ENCODE measurements at places on chromosomes 6 and 20.

- no peak for DNase-seq
Observed at GRCh38 chr6:160174681-160175080, 53.1 kb downstream of the SLC22A1 start.

DNA sequence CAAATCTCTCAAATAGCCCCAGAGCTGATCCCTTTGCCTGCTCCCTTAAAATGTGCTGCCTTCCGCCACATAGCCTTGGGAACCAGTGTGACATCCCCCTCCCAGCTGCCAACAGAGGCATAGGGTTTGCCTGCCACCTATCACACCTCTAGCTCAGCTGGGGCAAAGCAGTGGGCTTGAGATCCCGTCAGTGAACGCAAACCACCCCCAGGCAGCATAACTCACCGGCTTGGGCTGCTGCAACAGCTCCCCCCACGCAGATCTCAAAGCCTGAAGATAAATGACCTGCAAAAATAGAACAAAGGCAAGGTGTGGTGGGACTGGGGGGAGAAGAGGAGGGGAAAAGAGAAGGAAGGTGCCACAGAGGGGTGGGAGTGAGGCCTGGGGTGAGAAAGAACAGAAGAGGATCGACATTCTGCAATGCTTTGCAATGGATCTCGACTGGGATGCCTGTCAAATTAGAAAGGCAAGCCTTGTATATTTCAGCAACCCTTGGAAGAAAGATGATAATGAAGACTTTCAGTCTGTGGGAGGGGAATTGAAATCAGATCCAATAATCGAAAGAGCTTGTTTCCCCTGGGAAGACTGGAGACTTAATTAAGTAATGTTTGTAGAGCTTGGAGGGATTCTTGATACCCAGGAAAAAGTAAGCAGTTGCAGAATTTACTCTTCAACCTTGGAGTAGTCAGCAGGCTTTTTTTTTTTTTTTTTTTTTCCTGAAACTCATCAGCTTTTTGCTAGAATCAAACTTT is 1.3 kb downstream of the PDYN start:
- no peak for DNase-seq

DNA sequence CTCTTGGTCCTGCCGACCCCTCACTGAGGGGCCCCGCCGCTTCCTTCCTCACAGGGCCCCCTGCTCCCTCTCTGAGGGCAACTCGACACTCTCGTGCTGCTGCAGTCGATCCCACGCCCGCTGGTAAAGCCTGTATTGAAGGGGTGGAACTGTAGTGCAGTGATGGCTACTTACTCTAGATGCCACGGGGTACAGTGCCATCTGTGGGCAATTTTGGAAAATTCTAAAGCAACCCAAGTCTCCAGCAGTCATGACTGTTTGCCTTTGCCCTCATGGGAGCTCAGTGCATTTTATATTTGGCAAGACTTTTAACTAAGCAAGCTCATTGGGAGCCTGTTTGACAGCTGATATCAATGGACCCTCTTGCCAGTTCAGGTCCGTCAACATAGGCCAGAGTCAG is 6.5 kb upstream of the C6orf136 start:
- no peak for DNase-seq

DNA sequence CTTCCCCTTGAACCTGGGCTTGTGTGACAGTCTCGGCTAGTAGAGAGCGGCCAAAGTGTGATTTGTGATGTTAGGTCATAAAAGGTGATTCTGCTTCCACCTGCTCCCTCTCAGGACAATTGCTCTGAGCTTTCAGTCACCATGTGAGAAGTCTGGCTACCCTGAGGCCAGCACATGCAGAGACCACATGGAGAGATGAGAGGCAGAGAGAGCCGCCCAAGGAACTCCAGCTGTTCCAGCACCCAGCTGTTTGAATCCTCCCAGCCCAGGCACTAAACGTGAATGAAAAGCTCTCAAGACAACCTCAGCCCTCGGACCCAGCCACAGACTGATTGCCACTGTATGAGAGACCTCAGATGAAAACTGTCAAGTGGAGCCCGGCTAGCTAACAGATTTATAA is 143.4 kb upstream of the EEF1E1 start:
- no peak for DNase-seq

DNA sequence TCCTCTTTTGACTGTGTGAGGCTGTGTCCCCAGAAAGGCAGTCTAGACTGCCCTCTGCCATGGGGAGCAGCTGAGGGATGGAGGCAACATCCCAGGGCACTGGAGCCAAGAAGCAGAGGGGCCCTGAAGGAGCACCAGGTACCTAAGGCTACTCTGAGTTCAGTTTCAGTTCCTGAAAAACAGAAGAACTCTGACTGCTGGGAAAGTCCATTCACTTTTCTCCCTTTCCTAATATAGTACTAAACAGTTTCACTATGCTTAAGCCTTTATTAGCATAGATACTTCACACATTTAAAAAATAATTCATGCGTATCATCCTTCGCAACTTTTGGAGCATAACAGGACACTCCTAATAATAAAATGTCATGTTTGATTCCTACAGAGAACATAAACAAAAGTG is 130.0 kb downstream of the FOXC1 start:
- no peak for DNase-seq

GRCh38 chr6:47275640-47276039 is 34.1 kb downstream of the TNFRSF21 start:
- DNase-seq: no peak

DNA sequence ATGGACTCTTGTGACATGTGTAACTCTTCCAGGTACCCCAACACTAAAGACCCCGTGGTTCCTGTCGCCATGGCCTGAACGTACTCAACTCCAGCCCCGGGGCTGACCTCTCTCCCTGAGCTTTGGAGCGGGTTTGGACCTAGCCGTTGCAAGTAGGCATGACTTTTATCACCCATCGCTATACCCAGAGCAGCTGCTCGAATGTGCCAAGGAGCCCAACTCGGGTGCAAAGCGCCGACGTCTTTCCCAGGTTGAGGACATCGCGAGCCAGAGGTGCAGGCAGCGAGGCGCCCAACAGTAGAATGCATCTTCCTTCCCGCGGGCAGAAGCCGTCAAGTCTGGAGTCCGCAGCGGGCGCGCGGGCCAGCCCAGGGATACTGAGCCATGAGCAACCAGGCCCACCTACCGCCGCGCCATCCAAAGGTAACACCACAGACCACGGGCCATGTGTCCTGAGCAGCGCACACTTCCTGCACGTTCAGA is 5.7 kb upstream of the LAMP5 start:
- peak; percentile 57 for DNase-seq

DNA sequence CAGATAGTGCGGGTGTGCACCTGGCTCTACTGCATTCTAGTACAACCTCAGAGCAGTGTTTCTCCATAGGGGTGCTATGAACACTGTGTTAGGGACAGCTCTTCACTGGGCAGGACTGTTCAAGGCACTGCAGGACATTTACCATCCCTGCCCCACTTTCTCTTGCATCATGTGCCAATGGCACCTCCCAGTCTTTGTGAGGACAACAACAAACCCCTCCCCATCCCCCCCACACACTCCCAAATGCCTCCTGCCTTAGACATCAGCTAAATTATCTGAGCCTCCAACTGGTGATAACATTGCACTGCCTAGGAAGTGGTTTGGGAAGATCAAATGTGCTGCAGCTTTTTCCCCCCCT is 98.9 kb downstream of the FYN start:
- DNase-seq: no peak

DNA sequence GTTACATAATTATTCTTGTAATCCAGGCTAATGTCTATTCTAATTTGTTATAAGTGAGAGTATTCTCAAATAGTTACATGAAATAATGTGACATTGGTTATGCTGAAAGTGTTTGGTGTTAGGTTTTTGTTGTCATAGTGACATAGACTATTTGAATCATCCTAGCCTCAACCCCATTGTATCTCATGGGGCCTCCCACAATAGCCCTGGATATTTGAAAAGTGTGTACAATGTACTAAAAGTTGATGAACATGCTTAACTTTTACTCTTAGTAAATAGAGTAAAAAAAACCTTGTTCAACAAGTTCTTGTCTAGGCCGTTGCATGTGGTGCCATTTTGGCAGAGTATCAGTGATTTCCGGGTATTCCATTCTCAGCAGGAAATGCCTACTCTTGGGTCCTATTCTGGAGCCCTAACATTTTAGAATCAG is 83.0 kb downstream of the RTN4IP1 start:
- DNase-seq: no peak
